Calu3 (cell line): ENCODE measurements at places on chromosomes 6 and 20.

DNA sequence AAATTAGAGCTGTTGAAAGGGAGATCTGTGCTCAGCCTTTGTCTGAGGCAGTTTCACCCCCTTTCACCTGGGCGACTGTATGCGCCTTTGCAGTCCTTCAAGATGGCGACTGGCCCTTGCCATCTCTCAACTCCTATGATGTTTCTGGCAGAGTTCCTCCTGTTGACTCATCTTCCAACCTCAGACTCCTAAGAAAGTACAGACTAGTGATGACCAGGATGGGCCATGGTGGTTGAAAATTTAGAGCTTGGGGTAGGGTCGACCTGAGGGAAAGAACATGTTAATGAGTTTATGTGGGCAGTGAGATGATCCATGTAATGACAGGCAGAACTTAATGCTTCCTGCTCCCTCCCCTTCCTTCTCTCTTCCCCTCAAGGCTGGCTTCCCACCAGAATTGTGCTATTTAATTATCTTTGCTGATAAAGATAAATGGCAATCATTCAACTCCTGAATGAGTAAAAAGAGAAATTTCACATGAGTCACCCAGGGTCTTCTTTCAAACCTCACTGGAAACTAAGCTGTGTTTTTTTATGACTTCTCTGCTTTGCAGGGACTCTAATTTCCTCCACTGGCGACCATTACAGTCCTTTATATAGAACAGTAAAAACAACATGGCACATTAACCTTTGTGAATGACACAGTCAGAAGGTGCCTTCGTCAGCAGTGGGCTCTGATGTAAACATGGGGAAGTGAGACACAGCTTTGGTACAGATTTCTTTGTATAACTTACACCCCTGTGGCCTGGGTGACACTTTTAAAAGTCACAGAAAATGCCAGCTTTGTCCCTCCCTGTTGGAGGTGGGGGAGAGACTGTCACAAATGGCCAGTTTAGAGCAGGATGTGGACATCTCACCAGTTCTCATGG, 103.5 kb downstream of the SCP2D1 start:
- DNase-seq, result no peak

- DNase-seq, result no peak
Observed at GRCh38 chr6:7137335-7138045, 29.7 kb downstream of the RREB1 start.

DNA sequence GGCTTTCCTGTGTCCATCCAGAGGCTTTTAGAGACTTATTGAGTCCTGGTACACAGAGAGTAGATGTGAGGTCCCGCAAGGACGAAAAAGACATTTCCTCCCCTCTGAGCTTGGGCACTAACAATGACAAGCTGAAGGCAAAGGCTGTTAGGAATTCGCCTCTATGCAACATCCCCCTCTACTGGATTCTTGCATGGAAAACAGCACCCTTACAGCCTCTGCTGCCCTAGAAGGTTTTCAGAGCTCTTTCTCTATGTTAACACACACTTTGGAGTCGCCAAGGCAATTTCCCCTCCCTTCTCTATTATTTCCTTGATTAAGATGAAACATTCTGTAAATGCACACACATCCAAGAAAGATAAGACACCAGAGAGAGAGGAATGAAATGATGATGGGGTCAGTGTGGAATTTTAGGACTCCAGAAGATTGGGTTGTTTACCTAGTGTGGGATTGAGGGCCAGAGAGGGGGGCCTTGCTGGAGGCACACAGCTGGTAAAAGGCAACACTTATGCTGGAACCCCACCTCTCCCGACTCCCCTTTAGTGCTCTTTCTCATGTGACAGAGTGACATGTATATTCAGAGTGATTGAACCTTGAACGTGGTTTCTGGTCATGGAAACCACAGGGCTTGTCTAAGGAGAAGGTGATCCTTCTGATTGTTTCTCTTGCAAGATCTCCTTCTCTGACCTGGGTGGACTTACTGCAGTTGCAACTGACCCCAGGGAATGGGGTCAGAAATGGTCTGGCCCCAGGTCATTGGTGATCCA, 300.7 kb downstream of the CLIC5 start:
- DNase-seq, result peak; percentile 61

GRCh38 chr6:125718109-125718508, 31.3 kb upstream of the HEY2 start:
- DNase-seq, result no peak
